Kidney epithelial cell (primary cell): ENCODE measurements at places on chromosomes 5 and 9.

- DNase-seq = no peak
Measured at GRCh38 chr5:166399781-166400180, 1891.7 kb upstream of the WWC1 start.

GRCh38 chr9:107874137-107874536 is 384.6 kb upstream of the KLF4 start:
- no peak for DNase-seq

GRCh38 chr5:53199882-53200281 is 90.3 kb upstream of the MOCS2 start:
- DNase-seq = no peak

- DNase-seq = no peak
Measured at GRCh38 chr5:52769061-52769460, 18.7 kb upstream of the ITGA1 start.

- DNase-seq = no peak
Measured at GRCh38 chr5:142911170-142911569, 141.0 kb downstream of the ARHGAP26 start.

GRCh38 chr5:2270467-2270866 is 387.7 kb upstream of the IRX4 start:
- no peak for DNase-seq

DNA sequence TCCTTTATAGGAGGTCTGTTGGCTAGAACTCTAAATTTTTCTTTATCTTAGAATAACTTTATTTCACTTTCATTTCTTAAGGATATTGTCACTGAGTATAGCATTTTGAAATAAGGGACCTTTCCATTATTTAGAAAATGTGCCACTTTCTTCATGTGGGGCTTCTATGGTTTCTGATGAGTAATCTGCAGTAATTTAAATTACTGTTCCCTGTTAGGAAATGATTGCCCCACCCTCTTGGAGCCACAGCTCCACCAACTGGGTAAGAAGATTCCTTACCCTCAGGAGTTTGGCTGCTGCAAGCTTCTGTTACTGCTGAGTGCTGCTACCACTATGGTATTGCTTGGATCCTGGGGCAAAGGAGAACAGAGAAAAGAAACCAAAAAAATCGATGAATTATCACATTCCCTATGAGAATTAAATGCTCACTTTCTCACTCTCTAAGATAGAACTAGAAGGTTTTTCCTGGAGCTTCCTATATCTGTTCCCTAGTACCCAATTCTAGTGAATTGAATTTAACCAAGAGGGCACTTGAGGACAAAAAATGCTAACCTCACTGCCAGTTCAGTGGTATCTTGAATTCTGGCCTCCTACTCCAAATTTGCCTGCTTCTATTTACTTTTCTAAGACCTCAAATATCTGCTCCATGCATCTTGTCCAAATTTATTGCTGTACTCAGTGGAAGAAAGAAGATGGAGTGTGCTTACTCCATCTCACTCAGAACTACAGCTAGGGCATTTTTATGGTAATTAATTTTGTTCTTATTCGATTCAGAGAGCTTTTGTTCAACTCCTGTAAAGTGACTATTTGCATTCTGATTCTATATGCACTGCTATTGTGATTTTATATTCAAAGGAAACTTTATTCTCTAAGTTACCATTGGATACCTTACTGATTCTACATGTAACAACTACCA is 2111.3 kb downstream of the MAT2B start:
- DNase-seq = no peak

- DNase-seq = no peak
Measured at GRCh38 chr9:133739408-133740280, 1.5 kb upstream of the SARDH start.

DNA sequence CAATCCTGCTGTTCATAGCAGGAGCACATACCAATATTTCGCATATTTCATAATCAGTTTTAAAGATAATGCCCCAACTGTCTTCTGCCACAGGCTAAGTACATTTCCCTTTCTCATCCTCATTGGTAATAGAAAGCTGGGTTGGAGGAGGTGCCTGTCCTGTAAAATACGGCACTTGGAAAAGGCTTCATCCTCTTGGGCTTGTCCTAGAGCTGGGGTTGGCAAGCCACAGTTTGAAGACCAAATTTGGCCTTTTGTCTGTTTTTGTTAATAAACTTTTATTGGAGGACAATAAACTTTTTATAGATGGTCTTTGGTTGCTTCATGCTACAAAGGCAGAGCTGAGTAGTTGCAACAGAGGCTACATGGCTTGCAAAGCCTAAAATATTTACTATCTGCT is 997.8 kb upstream of the CDH18 start:
- no peak for DNase-seq

DNA sequence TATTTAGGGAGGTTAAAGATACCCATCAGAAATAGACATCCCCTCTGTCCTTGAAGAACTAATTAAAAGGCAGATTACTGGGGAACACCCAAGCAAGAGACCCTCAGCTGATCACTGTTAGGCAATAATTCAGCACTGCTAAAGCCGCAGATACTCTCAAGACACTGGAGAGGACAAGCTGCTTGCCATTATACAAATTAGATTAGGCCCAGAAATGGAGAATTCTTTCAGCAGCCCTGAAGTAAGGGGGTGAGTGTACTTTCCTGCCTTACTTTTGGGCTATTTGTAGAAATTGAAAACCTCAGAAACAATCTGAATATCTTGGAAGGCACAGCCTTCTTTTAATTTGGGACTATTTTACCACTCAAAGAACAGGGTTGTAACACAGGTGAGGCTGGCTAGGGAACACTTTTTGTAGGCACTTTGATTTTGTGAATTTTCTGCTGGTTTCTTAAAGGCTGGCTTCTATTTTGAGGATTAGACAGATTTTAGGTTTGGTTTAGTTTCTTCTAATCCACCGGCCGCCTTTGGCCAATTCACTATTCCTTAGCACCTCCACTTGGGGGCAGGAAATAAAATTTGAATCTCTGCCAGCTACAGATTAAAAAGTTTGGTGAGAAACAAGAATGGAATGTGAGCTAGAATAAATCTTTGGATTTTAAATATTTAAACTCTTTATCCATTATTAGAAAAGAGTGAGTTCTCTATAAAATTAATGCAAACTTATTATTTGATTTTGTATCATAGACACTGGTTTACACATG is 106.0 kb downstream of the SMARCA2 start:
- no peak for DNase-seq

GRCh38 chr9:114176624-114177291 is 21.4 kb downstream of the COL27A1 start:
- DNase-seq = no peak

GRCh38 chr5:180717989-180718388 is 21.9 kb downstream of the OR2Y1 start:
- no peak for DNase-seq

- no peak for DNase-seq
Measured at GRCh38 chr9:98879094-98879962, 64.4 kb upstream of the COL15A1 start.

- DNase-seq = no peak
Measured at GRCh38 chr9:126093771-126094170, 232.9 kb upstream of the MVB12B start.

DNA sequence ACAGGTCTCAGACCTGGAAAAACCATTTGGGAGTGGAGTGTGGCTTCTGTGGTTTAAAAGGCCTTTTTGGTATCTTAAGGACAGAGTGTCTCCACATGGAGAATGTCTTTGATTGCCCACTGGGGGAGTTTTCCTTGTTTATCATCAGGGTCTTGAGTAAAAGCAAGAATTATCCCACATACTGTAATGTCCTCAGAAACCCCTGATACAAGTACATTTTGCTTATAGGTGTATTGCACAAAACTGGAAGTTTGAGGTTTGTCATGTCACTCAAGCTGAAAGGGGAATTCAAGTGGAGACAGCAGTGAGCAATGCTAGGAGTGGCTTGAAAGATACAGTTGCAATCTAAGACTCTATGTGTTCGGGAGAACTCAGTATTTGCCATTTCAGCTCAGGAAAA is 62.7 kb upstream of the GRAMD2B start:
- no peak for DNase-seq

DNA sequence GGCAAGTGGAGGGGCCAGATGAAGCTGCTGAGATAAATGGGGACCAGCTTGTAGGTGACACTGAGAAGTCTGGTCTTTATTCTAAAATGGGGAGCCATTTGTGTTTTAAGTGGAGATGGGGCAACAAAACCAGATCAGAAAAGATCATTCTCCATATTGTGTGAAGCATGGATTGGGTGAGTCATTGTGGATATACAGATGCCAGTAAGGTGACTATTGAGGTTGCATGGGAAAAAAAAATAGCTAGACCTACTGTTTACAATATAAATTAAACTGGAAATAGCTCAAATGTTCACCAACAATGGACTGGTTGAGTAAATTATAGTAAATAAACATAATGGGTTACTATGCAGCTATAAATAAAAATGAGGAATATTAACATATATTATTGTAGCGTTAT is 5.4 kb upstream of the MAP1B start:
- DNase-seq = no peak

DNA sequence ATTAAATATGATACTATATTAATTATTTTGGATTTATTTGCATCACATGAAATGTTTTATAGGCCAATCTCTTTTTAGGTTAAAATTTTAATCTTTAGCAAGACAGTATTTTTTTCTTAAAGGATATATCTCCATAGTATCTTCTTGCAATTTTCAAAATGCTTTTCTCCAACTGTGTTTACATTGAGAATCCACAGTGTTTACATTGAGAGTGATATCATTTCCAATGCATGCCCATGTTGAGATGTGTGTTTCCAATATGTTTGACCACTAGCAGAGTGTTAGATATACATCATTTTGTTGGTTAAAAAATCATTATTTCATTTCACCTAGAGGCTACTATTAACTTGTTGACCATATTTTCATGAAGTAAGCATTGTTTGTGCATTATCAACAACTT is 17.3 kb downstream of the VCAN start:
- no peak for DNase-seq

- no peak for DNase-seq
Measured at GRCh38 chr5:118450554-118451332, 537.6 kb downstream of the DTWD2 start.

GRCh38 chr9:33101104-33101951 is 24.9 kb upstream of the SMU1 start:
- no peak for DNase-seq

DNA sequence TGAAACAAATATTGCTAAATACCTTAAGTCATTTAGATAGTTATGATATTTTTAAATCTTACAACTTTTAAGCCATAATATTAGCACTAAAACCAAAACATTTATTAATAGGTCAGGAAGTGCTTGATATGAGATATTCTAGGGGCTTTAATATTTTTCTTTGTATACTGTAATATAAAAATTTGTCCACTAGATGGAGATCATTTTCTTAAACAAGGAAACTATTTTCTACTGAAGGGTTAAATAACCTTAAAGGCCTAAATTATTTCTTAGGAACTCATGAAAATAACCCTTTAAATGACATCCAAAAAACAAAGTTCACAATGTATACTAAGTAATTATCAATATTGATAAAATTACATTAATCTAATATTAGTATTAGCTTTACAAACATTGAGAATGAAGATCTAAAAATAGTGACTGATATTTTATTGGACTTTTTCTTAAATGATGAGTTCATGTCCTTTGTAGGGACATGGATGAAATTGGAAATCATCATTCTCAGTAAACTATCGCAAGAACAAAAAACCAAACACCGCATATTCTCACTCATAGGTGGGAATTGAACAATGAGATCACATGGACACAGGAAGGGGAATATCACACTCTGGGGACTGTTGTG is 635.7 kb downstream of the RAB3C start:
- DNase-seq = no peak

DNA sequence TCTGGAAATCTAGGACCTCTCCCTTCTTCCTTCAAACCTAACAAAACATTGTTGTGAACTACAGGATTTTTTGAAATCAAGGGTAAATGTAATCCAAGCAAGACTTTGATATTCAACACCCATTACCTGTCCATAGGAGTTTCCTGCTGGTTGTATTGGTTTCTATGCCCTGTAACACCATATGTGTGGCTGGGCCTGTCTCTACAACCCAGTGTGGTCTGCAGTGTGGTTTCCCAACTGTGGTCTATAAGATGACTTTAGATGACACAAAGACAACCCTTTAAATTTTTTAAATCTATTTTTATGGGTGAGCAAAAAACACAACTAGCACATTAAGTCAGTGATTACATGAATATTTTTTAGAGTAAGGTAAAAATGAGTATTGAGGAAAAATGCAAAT is 93.1 kb downstream of the SMIM15 start:
- DNase-seq = no peak

DNA sequence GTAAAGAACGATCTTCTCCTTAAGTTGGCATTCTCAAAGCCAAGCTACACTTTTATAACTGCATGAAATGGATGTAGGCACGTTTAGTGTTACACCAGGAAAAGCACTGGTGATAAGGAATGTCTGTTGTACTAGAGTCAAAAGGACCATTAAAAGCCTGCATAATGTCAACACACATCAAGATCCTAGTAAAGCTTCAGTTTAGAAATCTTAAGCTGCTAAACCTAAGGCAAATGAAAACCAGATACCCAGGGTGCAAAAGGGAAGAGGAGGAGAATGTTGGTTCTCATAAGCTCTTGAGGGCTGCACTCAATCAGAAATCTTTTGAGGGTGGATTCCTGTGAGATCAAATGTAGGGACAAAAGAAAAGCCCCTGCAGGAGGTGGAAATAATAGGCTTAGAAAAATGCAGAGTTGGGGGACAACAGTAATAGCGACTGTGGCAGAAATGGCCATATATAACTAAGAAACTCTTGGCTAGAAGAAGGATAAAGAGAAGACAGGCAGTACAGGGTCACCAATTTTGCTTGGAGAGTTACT is 148.2 kb downstream of the FBXL17 start:
- no peak for DNase-seq

GRCh38 chr5:171093598-171093997 is 215.4 kb upstream of the TLX3 start:
- no peak for DNase-seq

GRCh38 chr5:32710550-32711361 is at the start of gene NPR3:
Gene NPR3 (plus strand): TSS chr5:32711321. CDS start chr5:32711777, 456 bp downstream.
- DNase-seq = no peak

DNA sequence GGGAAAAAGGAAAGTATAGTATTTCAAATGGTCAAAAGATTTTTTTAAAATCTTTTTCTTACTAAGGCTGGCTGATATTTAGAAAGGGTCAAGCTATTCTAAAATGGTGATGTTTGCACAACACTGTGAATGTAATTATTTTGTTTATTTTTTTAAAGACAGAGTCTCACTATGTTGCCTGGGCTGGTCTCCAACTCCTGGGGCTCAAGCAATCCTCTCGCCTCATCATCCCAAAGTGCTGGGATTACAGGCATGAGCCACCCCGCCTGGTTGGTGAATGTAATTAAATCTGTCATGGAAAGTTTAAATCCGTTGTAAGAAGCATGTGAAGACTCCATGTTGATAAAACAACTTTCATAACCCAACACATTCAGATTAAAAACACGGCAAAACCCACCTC is 2.6 kb downstream of the UBTD2 start:
- no peak for DNase-seq

DNA sequence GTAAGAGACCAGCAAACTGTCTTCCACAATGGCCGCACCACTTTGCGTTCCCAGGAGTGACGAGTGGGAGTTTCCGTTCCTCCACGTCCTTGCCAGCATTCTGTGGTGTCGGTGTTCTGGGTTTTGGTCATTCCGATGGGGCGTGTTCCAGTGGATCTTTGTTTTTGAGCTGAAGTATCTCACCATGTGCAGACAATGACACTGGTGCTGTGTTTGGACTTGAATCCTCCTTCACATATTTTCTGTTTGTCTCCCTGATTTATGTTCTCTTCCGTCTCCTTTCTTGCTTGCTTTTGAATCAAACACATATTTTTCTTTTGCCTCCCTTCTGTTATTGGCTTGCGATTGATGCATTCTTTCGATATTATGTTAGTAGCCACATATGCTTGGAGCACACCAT is 60.8 kb upstream of the IRX4 start:
- no peak for DNase-seq
